ENCODE measurements at places on chromosomes 3 and 15. TPM values are rescaled to one million over a fixed set of nuclear protein-coding genes. Genes with fewer than 3 reads are reported as not detected.

Gene PIGZ
- 1.3 TPM for total RNA-seq

Gene GHSR
- total RNA-seq = not detected

Gene KCNAB1
- total RNA-seq = 3.9 TPM

Gene TRPC1
- total RNA-seq = 2.8 TPM

Gene ACTC1
- total RNA-seq = not detected

Gene SCG5
- total RNA-seq = 37.4 TPM

- no peak for DNase-seq
These were observed 724.1 kb downstream of the GRM7 start for GRCh38 chr3:7585052-7585451.

DNA sequence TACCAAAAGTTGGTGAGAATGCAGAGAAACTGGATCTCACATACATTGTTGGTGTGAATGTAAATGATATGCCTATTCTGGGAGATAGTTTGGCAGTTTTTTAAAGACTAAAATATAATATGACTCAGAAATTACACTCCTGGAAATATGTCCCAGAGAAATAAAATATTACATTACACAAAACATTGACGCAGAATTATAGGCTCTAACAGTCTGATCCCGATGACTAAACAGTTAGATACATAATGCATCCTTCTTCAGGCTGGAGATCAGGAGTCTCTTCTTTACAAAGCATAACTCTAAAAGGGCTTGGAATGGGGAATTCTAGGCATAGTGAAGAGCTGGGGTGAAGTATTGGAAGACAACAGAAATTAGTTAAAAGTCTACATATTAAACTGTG, 586.2 kb upstream of the NECTIN3 start:
- no peak for DNase-seq

DNA sequence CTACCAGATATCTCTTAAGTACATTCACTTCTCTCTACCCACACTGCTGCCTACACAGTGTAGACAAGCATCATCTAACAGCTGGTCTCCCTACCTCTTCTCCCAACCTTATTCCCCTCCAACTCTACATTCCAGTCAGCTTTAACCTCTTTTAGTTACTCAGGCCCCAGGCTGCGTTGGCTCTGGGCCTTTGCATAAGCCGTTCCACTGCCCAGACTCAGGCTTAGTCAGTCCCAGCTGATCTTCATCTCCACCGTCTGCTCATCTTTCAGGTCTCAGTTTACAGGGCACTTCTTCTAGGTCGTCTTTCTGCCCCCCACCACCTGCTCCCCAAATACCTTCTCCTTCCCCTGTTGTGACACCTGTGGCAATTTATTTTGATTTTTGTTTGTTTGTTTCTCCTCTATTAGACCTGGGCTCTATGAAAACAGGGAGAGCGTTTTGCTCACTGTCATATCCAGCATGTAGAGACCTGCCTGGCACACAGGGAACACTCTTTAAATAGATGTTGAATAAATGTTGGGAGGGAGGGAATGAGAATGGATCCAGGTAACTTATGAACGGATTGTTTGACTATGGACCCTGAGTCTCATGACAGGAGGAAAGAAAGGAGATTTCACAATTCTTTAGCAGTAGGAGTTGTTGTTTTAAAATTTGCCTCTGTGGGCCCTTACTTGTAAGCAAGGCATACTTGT, 11.1 kb downstream of the SLC27A2 start:
- DNase-seq = no peak

GRCh38 chr3:59527493-59527892, 477.7 kb upstream of the CFAP20DC start:
- DNase-seq = no peak

DNA sequence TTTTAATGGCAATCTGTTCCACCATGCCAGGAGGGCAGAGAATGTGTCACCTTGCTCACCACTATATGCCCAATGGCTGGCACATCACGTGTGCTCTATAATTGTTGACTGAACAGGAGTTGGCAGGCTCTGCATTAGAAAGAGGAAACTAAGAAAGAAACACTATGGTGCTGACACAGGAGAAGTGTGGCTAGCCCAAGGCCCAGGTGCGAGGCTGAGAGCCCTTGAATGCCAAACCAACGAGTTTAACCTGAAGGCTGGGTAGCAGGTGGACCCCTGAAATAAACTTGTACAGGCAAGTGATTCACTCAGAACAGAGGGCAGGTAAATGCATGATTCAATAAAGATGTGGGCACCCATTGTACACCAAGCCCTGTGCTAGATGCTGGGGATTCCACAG, 2.4 kb downstream of the CHCHD4 start:
- no peak for DNase-seq

GRCh38 chr3:114863848-114864247, 283.2 kb downstream of the ZBTB20 start:
- DNase-seq = no peak

DNA sequence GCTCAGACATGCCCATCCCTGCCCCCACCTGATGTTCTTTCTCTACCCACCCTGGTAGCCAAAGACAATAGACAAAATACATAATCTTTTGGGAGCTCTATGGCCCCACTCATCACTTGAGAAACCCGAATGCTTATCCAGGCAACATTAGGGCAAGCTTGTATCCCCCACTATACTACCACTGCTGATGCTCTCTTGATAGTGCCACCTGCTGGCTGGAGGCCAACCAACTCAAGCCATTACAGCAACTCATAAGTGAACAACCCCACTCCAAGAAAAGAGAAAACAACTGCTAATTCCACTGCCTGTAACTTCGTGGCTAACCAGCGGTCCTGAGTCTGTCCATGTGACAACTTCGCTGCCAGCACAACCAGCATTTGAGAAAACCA, 342.5 kb upstream of the TGFBR2 start:
- DNase-seq = no peak

DNA sequence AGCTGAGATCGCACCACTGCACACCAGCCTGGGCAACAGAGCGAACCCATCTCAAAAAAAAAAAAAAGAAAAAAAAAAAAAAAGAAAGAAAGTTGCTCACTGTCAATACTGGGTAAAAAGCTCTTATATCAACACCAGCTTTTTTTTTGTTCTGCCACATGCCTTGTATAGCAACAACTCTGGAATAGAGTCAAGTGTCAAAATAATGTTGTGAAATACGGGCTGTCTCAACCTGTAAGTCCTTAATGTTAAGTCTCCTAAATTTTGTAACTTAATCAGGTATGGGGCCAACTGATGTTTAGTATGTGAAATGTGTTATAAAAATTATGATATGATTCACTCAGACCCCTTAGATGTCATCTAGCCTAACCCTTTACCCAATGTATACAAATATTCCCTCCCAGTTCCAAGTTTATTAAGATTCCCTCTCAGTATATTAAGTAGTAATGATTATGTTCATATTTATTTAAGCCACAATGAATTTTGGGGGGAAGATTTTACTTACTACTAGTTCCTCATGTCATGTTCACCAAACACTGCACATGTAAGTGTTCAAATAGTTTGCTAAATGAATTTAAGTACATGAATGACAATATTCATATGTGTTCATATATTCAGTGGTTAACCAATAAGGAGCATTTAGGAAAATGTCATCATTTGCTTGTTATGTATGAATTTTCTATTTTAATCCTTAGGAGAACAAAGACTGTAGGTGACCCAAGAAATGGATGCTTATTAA, 52.2 kb downstream of the GPR160 start:
- no peak for DNase-seq

DNA sequence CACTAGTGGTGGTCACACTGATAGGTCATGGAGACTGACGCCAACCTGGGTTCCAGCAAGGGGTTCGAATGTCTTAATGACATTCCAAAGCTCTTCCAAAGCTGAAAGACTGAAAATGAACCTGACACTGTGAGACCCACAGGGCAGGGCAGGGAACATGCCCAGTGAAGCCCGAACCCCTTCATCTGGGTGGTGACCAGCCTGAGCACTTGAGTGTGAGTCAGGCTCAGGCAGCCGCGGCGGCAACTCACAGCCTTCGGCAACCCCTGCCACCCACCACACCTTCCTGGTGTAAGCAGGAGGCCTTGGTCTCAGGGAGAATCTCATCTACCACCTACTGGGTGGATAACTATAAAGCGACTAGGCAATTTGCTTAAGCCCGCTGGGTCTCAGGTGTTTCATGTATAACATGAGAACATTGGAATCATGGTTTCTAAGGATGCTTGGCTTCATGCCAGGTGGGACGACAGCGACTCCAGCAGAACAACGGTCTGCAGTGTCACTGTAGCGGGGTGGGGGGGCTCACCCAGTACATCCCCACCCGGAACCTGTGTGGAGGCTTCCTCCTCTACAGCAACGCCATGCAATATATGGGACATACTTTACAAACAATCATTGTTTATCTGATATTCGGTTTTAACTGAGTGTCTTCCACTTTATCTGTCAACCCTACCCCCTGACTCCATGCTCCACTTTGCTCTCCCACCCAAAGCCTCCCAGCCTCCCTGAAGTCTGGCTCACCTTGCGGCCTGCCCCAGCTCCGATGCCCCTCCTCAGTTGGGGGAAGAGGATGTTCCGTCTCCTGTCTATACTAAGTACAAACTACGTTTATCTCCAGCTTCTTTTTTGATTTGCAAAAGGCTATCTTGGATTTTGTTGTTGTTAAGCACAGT, 125.0 kb upstream of the MEF2A start:
- DNase-seq = no peak

DNA sequence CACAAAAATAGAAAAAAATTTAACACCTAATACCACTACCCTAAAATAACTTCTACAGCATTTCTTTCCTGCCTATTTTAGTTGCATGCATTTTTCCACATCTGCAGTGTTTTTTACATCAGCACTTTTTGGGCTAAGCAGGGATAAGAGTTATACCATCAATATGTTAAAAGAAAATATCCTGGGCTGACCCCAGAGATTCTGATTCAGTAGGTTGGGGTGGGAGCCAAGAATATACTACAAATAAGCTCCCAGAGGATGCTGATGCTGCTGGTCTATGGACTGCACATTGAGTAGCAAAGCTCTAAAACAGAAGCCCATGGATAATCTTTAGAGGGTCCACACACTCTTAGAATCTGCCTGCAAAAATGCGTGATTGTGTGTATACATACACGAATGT, 14.8 kb downstream of the FYCO1 start:
- no peak for DNase-seq

DNA sequence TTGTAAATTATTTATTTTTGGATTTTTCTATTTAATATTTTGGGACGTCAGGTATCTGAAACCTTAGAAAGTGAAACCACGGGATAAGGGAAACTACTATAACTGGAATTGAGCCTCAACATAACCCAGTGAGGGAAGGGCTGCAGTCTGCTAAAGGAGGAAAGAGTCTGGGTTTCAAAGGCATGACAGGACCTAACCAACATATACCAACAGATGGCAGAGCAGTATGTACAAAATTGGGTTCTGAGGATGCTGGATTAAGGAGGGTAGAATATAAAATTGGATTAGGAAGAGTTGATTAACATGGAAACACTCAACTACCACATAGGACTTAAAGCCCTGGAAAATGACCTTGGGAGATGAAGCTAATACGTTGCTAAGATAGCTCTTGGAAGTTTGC, 603.5 kb downstream of the MECOM start:
- no peak for DNase-seq

- DNase-seq = no peak
These were observed 138.8 kb downstream of the PDZRN3 start for GRCh38 chr3:73485877-73486330.

- no peak for DNase-seq
These were observed 104.8 kb upstream of the CCDC54 start for GRCh38 chr3:107272471-107272870.

DNA sequence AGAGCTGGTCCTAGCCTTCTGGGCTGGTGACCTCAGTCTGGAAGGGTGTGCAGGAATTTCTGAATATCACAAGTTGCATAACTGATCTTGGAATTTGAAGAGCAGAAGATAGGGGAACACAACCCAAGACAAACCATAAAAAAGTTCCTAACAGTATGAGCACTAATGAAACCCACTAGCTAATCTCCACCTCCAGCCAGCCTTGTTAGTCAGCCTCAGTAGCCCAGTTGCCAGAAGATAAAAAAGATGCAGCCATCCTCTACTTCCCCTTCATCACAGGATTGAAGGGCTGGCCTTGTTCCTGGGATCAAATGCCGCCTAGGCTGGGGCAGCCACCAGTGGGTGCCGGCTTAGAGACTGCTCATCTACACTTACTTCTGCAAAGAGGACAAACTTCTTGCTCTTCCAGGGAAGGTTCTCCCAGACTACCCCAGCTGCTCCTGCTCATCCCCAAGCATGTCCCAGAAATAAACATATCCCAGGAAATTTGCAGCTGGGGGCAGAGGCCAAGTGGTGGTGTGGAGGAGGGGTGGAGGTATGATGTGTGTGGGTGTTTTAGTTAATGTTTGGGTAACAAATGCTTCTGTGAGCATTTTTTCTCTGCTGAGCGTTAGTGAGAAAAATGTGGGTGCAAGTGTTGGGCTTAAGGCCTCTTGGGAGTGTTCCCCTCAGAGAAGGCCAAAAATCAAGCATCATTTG, 9.2 kb upstream of the ITGA11 start:
- DNase-seq = no peak

GRCh38 chr3:176097027-176097426, 1100.3 kb downstream of the TBL1XR1 start:
- no peak for DNase-seq

DNA sequence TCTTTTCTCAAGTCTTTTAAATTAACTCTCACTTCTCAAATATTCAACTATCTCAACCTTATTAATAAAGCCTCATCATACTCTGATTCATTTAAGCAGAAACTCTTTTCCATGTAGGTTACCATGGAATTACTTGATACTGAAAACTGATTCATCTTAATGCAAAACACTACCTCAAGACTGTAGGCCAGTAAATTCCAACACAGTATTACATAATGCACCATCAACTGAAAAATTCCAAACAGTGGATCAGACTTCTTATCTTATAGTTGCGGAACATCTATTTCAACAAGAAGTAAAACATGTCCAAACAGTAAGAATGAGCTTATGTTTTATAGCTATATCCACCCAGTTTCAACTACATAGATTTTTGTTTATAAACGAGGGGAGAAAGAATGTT, 124.5 kb downstream of the PEAK1 start:
- no peak for DNase-seq

DNA sequence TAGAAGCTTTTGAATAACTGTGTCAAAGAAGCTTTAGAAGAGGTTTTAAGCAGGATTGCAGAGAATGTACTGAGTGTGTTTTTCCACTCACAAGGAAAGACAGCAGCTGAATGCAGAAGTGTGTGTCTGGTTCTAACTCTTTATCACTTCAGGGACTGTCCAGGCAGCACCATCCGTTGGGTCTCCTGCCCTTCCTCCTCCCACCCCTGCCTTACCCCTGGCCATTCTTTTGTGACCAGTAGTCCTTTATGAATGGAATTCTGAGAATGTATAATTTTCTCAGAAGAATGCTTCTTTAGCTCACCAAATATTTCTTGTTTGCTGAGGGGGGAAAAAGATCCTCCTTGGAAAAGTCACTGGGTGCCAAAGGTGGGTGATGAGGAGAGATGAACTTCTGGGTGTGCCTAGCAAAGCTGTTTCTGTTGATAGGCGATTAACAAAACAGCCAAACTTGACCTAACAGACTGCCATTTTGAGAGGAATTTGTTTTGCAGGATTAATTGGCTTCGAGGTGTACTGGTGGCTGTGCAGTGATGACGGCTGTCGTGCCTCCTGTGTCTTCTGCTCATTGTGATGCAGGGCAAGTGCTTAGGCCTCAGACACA, 70.9 kb downstream of the IGF1R start:
- DNase-seq = no peak

Data from pancreas (tissue), 10 donors.